ENCODE measurements at places on chromosomes 16 and 17.

GRCh38 chr17:43534909-43535308, 11.2 kb downstream of the ETV4 start:
- no peak for DNase-seq

- DNase-seq, result no peak
These were observed 53.4 kb downstream of the NOS2 start for GRCh38 chr17:27746881-27747280.

- no peak for DNase-seq
These were observed 4.2 kb upstream of the SBK1 start for GRCh38 chr16:28288114-28288513.

DNA sequence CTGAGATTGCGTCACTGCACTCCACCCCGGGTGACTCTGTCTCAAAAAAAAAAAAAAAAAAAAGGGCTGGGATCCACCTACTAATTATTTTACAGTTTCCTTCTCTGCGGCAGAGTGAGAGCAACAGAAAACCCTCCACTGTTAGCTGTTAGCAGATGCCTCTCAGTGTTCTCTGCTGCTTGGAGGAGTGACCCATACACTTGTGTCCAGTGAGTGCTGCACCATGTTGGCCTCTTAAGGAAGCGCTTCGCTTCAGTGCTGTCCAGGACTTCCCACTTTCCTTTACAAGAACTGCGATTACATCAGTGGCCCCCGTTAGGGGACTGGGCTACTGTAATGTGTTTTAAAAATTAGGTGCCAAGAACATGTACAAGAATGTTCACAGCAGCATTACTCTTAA, 18.4 kb upstream of the CLEC18B start:
- DNase-seq, result no peak

GRCh38 chr17:44307387-44308186, 814 bp upstream of the RUNDC3A start:
- no peak for DNase-seq

GRCh38 chr17:510226-510917, 157.8 kb upstream of the RPH3AL start:
- no peak for DNase-seq

DNA sequence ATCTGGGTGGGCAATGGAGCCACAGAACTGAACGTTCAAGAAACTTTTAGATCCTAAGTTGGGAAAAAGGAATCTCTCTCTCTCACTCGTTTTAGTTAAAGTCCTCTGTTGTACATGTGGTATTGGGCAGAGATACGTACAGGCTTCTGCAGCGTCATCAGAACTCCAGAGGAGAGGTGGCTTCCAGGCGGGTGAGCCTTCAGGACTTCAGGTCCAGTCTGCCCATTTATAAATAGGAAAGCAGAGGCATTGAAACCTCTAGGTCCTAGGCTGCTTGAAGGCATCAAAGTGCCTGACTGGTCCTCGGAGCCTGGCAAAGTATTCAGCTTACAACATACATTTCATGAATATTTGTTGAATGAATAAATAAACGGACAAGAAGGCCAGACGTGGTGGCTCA, 8.1 kb upstream of the TNFRSF13B start:
- no peak for DNase-seq

GRCh38 chr17:50297407-50297865, 23.2 kb downstream of the TMEM92 start:
- peak; percentile 65 for DNase-seq

DNA sequence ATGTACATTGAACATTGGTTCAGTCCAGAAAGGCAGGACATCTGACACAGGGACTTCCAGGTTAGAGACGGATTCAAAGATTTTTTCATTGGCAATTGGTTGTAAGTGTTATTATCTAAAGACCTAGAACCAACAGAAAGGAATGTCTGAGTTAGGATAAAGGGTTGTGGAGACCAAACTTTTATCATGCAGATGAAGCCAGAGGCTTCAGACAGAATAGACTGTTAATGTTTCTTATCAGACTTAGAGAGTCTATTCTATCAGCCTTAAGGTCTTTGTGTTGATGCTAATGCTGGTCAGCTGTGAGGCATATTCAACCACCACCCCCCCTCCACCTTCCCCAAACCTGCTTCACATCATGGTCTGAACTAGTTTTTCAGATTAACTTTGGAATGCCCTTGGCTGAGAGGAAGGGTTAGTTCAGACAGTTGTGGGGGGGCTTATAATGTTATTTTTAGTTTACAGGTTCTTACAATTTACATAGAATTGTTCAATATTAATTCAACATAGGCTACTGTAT, 2.1 kb upstream of the ITGB3 start:
- no peak for DNase-seq

GRCh38 chr16:30369091-30369937, 980 bp downstream of the TBC1D10B start:
- DNase-seq, result no peak

GRCh38 chr16:31397096-31397660, 4.0 kb downstream of the ITGAD start:
- DNase-seq, result no peak

DNA sequence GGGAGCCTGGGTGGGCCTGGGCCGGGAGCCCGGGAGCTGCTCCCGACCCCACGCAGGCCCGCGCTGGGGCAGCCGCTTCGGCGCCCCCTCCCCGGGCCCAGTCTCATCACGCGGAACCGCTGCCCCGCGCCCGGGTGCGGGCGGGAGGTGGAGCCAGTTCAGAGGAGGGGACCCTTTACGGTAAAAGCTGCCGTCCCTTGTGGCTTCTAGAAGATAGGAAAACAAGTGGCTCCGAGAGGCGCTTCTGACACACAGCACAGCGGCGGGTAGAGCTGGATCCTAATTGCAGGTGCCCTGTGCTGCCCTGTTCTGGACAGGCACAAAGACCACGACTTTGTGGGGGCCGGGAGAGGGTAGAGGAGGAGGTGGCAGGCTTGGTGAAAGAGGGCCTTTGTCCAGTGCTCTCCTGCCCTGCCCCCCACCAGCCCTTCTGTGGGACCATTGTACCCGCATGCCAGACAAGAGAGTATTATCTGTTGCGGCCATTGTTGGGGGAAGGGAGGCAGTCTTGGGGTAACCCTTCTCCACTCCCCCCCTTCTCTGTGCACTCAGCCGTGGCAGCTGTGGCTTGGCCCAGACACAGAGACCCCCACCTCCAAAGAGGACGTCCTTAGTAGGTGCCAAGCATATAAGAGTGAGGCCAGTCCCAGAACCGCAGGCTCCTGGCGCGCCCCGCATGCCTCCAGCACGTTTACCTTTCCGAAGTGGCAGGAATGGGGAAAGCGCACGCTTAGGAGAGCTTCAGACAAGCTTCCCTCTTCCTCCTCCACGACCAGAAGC, 736 bp downstream of the CNP start:
- no peak for DNase-seq

GRCh38 chr16:1809281-1809801, 15.8 kb upstream of the IGFALS start:
- no peak for DNase-seq

GRCh38 chr17:79811868-79812352, 15.0 kb upstream of the CBX8 start:
- DNase-seq, result no peak

DNA sequence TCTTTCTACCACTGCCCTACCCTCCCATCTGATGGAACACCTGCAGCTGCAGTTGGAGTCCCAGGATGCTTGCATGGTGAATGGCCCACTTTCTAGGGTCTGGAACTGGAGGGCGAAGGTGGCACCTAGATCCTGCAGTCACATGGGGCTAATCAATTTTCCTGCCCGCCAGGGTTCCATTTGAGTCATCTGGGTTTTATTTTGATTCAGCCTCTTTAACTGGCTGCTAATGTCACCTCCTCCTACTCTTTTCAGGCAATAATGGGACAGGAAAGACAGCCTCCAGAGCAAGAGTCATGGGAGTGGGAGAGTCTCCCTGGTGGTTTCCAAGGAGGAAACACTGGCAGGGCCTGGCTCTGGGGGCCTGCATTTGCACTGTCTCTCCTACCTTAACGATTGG, 3.8 kb upstream of the TBKBP1 start:
- no peak for DNase-seq

GRCh38 chr17:75814900-75815373, 29.3 kb downstream of the UNC13D start:
- no peak for DNase-seq

- no peak for DNase-seq
These were observed 72.9 kb downstream of the TNRC6C start for GRCh38 chr17:78031435-78031834.

DNA sequence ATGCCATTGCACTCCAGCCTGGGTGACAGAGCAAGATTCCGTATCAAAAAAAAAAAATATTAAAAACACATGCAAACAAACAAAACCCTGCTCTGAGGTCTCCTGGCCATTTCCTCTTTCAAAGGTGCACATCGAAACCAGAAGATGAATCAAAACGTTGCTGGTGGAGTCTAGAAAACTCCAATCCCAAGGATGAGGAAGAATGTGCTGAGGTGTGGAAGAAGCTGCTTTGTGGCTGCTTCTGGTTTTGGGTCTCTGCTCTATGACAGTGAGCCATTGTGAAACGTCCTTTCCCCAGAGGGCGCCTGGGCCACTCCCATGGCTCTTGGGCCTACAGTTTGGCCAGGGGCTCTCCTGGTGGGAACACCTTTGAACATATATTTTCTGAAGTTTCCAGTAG, 112.6 kb downstream of the IRF8 start:
- DNase-seq, result no peak

DNA sequence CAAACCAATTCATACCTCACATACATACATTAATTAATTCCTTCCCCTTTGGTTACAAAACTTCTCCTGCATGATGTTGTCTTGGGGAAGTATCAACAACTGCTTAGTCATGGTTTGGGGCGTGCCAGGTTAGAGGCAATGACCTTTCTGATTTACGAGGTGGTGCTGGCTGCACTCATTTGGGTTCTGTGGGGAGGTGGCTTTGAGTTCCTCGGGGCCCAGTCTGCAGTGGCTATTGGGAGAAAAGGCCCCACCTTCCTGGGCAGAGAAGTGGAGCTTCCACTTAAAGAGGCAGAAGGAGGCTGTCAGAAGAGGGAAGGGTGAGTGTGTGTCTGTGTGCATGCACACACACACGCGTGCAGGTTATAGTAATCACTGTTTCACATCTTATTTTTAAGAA, 10.2 kb upstream of the ETV4 start:
- no peak for DNase-seq

- DNase-seq, result no peak
These were observed 28.4 kb downstream of the SLC25A10 start for GRCh38 chr17:81740395-81740961.

GRCh38 chr16:88298833-88299745, 83.7 kb upstream of the ZNF469 start:
- DNase-seq, result no peak

GRCh38 chr17:48139944-48140343, 32.4 kb downstream of the SNX11 start:
- no peak for DNase-seq

DNA sequence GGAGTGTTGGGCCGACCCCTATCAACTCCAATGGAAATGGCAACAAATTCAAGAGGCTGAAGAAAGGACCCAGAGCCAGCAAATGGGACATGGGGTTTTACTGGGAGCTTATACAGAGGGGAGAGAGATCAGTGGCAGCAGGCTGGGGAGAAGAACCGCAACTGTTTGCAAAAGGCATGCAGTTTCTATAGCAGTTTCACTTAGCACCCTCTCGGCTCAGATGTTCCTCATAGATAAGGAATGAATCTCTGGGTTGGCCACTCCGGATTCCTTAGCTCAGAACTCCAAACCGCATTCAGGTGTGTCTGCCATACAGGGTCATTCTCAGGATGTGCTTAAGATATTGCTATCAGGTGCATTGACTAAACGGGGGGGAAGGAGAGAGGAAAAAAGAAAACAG, 71.1 kb upstream of the RPL38 start:
- DNase-seq, result no peak

DNA sequence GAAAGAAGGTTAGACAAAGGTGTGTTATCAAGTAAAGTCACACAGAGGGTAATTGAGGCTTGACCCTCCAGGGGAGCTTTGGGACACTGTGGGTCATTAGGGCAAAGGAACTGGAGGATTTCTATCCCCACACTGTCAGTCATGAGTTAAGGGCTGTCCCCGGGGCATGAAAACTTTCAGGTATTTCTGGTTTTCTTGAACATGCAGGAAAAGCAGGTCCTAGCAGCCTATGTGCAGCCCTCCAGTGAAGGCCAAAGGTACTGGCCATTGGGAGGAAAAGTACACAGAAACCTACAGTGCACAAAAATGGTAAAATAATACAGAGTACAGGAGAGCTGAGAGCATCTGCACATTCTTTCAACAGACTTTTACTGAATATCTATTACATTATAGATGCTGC, 44.4 kb upstream of the SCNN1B start:
- no peak for DNase-seq

DNA sequence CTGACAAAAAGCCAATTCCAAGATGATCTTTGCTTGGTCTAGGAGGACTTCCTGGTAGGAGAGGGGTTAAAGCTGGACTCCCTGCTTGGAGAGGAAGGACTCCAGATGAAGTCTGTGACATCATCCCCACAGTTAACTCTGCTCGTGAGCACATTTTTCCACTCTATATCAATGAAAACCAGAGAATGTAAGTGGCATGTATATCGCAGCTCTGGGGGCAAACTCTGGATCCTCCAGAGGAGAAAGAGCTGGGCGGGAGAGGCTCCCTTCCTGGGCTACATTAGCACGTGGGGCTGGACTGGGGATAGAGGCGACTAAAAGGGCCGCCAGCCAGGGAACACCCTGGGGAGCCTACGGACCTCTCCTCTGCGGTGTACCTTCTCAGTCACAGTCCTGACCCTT, 34.1 kb downstream of the HIC1 start:
- no peak for DNase-seq

GRCh38 chr17:29084541-29085146, 41.7 kb downstream of the PIPOX start:
- no peak for DNase-seq

- peak; percentile 23 for DNase-seq
These were observed at the start of gene RAP1GAP2 for GRCh38 chr17:2796164-2797125. Gene RAP1GAP2 (plus strand): TSS chr17:2796438. CDS start chr17:2796528, 90 bp downstream.

GRCh38 chr17:1735418-1735817, 7.3 kb upstream of the SERPINF2 start:
- DNase-seq, result no peak

DNA sequence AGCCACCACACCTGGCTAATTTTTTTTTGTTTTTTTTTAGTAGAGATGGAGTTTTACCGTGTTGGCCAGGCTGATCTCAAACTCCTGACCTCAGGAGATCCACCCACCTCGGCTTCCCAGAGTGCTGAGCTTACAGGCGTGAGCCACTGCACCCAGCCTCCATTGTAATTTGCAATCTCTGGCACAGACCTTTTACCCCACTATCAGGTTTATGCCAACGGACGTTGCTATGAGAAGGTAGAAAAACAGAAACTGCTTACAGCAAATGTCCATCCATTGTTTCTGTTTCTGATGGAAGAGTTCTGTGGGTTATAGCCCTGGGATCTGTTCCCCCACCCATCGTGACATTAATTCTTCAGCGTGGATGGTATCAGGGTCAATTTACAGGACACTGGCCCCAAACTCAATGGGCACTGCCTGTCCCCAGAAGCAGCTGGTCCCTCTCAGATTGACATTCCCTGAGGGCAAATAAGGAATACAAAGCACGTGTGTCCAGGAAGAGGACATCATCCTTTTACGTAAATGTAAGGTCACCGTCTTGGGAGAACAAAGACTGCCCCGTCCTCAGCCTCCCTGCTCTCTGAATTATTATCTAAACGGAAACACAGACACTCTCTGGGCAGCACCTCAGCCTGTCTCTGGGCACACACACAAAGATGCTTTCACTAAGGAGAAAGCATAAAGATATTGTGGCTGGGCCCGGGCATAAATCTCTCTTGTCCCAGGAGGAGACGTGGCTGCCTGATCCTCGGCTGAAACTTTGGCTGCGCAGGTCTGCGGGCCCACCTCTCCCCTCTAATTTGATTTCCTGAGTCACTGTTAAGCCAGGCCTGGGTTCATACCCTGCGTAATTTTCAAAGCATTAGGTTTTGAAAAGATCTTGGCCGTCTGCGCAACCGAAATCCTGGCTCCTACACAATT, 5.2 kb downstream of the KCNG4 start:
- no peak for DNase-seq
